ENCODE measurements at places on chromosomes 5 and 9.
A peak's percentile ranks its signal among the peaks of the same experiment; 100 is the strongest.

GRCh38 chr5:157719245-157719644 is 12.0 kb upstream of the THG1L start:
- DNase-seq: no peak

GRCh38 chr5:151105561-151105960 is 24.7 kb upstream of the TNIP1 start:
- DNase-seq: no peak

DNA sequence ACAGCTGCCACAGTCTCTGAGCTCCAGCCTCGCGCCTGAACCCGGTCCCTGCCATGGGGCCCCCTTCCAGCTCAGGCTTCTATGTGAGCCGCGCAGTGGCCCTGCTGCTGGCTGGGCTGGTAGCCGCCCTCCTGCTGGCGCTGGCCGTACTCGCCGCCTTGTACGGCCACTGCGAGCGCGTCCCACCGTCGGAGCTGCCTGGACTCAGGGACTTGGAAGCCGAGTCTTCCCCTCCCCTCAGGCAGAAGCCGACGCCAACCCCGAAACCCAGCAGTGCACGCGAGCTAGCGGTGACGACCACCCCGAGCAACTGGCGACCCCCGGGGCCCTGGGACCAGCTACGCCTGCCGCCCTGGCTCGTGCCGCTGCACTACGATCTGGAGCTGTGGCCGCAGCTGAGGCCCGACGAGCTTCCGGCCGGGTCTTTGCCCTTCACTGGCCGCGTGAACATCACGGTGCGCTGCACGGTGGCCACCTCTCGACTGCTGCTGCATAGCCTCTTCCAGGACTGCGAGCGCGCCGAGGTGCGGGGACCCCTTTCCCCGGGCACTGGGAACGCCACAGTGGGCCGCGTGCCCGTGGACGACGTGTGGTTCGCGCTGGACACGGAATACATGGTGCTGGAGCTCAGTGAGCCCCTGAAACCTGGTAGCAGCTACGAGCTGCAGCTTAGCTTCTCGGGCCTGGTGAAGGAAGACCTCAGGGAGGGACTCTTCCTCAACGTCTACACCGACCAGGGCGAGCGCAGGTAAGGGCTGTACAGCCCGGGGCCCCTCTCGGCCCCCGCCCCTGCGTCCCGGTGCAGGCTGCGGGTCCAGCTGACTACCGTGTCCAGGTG is 509 bp downstream of the LVRN start:
- DNase-seq: no peak

DNA sequence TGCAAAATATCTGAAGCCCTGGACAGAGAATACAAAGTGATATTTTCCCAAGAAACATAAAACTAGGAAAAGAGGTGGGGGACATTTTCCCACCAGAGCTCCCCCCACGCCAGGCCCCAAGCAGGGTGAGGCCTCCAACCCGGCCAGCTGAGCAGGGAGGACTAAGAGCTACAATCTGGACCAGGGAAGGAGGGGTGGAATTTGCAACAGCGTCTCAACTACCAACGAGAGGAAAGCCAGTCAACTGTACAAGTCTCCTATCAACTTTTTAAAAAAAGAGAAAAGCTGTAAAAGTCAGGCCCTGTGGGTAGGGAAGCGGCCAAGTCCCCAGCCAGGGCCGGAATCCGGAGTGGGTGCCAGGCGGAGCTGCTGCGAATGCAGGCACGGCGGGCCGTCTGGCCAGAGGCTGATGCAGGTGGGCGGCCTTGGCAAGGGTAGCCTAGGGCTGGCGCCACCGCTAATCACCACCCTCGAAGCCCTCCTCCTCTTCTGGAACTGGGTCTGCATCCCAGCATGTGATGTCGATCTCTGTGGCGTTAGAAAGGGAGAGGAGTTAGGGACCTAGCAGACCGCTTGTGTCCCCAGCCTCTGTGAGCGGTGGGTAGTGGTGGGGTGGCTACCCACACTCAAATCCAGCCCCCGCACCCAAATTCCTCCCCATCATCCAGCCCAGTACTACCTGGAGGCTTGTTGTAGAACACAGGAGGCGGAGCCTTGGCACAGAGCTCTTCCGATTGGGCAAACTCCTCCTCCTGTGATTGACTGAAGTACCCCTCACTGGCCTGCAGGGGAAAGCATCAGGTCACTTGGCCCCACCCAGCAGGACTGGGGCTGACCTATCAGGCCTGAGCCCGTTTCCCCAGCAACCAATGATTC is 10.6 kb downstream of the PRR7 start:
- peak; percentile 92 for DNase-seq

DNA sequence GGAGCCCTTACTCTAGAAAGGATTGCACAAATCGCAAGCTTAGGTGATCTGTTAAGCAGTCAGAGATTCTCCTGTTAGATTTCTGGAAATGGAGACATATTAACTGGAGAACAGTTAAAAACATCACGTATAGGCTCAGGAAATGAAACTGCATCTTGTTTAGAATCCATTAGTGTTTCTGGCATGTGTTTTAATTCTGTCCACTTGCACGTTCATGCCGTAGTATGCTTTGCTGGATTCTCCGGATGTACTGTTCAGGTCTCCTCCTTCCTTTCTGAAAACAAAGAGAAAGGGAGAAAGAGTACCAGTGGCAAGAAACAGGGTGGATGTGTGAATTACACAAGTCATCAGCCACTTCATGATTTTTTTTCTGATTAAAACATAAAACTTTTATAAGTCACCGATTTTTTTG is 2.5 kb upstream of the RGMB start:
- DNase-seq: no peak

DNA sequence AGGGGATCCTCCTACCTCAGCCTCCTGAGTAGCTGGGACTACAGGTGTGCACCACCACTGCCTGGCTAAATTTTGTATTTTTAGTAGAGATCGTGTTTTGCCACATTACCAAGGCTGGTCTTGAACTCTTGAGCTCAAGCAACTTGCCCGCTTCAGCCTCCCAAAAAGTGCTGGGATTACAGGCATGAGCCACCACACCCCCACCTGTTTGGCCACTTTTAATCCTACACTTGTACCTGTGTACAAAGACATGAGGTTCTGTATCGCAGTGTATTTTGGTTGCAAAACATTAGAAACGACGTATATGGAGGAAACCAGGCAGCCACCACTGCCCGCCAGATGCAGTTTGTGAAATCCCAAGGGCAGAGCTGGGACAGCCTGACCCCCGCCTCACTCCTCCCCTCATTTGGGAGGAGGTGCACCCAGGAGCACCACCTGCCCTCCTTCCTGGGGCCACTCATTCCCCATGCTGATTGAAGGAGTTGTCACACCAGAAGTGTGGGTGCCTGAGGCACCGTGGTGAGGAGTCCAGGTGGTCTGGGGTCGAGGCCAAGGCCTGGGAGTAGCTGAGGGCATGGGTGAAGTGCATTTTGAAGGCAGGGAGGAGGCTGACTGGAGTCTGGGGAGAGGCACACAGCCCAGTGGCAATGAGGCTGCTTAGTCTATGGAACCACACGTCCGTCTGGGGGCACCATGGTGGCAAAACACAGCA is 39.3 kb upstream of the OLFM1 start:
- no peak for DNase-seq

DNA sequence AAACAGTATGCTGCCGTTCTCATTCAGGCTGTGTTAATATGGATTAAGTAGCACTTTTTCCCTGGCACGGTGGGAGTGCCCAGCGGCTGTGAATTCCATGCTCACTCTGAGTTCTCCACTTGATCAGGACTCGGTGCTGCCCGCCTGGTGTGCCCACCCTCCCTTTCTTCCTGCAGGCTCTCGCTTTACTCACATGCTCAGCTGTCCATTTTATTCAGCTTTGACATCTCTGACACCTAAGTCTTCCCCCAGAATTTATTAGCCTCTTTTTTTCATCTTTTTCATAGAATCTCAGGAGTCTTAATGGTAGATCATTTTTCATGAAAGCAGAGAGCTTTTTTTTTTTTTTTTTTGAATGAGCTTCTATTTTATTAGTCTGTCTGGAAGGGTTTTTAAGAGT is 626.5 kb downstream of the IRX1 start:
- DNase-seq: no peak

- no peak for DNase-seq
These were observed 1.8 kb upstream of the WDR31 start for GRCh38 chr9:113341712-113342410.

GRCh38 chr5:128453121-128453520 is 84.9 kb downstream of the FBN2 start:
- DNase-seq: no peak

GRCh38 chr5:2130361-2130760 is 247.6 kb upstream of the IRX4 start:
- DNase-seq: no peak

GRCh38 chr9:3074247-3074646 is 230.4 kb upstream of the PUM3 start:
- no peak for DNase-seq
